CD4-positive, alpha-beta T cell (primary cell): ENCODE measurements at places on chromosomes 3 and 15.
A peak's percentile ranks its signal among the peaks of the same experiment; 100 is the strongest.

GRCh38 chr3:71317749-71318457 lies 265.6 kb downstream of the FOXP1 start:
- H3K4me1 ChIP-seq, result peaks cover 5% of the 10 kb centered on the region
- no peak overlapping the region for H3K4me3 ChIP-seq
- no peaks in the 10 kb centered on the region for H3K27me3 ChIP-seq

- no peaks in the 10 kb centered on the region for H3K36me3 ChIP-seq
- no peaks in the 10 kb centered on the region for H3K4me1 ChIP-seq
- H3K27ac ChIP-seq, result no peak overlapping the region
- H3K27me3 ChIP-seq, result no peaks in the 10 kb centered on the region
- no peak overlapping the region for H3K4me3 ChIP-seq
Measured at GRCh38 chr3:194857469-194858113, 171.9 kb downstream of the FAM43A start.

- DNase-seq, result no peak
- H3K27ac ChIP-seq, result no peak overlapping the region
- no peaks in the 10 kb centered on the region for H3K27me3 ChIP-seq
- H3K4me1 ChIP-seq, result no peaks in the 10 kb centered on the region
Measured at GRCh38 chr15:98397419-98397818, 250.9 kb upstream of the IGF1R start.

GRCh38 chr3:133750259-133750656 lies 4.1 kb downstream of the TF start:
- H3K27ac ChIP-seq, result no peak overlapping the region
- H3K36me3 ChIP-seq, result no peaks in the 10 kb centered on the region
- H3K4me3 ChIP-seq, result no peak overlapping the region
- no peak for DNase-seq
- peaks cover 4% of the 10 kb centered on the region for H3K4me1 ChIP-seq

DNA sequence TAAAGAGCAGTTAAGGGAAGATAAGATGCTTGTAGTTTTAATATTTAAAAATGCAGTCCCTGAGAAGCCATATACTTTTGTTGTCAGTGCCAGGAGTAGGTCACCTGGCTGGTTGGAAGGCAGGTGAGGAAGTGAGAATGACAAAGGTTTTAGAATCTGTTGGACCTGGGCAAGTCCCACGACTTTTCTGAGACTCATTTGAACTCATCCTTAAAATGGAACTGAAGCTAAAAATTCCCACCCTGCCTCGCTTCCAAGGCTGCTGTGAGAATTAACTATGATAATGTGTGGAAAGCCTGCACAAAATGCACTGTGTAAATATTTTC lies 77.1 kb downstream of the IQSEC1 start:
- H3K4me1 ChIP-seq, result peaks cover 60% of the 10 kb centered on the region
- peaks cover 49% of the 10 kb centered on the region for H3K36me3 ChIP-seq
- no peak overlapping the region for H3K4me3 ChIP-seq
- no peak for DNase-seq
- no peaks in the 10 kb centered on the region for H3K27me3 ChIP-seq
- H3K27ac ChIP-seq, result peak overlapping the region; percentile 60

DNA sequence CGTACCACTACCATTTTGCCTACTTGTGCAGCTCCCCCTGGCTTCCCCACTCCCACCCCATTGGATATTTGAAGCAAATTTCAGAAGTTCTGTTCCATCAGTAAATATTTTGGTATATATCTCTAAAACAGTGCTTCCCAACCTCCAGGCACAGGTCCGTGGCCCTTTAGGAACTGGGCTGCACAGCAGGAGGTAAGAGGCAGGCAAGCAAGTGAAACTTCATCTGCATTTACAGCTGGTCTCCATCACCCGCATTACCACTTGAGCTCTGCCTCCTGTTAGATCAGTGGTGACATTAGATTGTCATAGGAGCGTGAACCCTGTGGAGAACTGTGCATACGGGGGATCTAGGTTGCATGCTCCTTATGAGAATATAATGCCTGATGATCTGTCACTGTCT lies 97.2 kb upstream of the LRRFIP2 start:
- H3K27ac ChIP-seq, result no peak overlapping the region
- peaks cover 9% of the 10 kb centered on the region for H3K36me3 ChIP-seq
- H3K27me3 ChIP-seq, result no peaks in the 10 kb centered on the region
- DNase-seq, result no peak
- no peak overlapping the region for H3K4me3 ChIP-seq
- no peaks in the 10 kb centered on the region for H3K4me1 ChIP-seq
